Stimulated activated naive CD8-positive, alpha-beta T cell treated with anti-CD3 and anti-CD28 coated beads, Interleukin-15, amount 100 ng/mL, for 72 hours (primary cell): ENCODE measurements at places on chromosomes 7 and 10.

GRCh38 chr7:47088329-47089067 is 493.4 kb downstream of the TNS3 start:
- DNase-seq = peak; percentile 14

DNA sequence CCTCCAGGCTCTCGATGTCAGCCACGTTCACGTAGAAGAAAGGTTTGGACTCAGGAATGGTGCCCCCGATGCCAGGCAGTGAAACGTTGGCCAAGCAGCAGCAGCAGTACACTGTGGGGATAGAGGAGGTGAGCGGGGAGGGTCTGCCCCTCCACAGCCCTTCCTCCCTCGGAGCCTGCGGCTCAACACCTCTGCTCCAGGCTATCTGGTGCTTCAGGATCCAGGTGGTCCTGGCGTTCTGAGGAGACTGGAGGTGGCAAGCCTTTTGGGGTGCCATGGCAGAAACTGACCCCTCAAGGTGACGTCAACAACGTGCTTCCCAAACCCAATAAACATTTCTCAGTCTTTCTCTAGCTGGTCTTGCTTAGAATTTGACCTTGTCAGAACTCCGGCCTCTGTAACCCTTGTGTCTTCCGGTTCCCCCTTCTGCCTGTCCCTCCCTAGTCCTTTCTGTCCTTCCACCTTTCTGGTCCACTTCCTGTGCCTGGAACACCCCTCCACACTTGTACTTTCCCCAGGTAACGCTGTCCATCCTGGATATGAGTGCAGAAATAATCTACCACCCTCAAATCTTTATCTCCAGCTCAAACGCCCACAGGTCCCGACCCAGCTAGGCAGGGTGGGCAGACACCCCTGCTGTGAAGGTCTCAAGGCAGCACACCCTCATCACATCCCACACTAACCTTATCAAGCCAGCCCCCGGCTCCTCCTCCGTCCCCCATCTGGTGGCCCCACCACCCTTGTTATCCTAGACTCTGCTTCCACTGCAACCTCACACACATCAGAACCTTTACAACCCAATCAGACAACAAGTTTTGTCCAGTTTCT is 36.5 kb downstream of the DENND11 start:
- no peak for DNase-seq

- DNase-seq = no peak
These were observed 39.5 kb downstream of the XRCC2 start for GRCh38 chr7:152636441-152636840.

- no peak for DNase-seq
These were observed 26.3 kb upstream of the PWWP2B start for GRCh38 chr10:132370426-132371340.

GRCh38 chr7:158633055-158633956 is 45.7 kb upstream of the PTPRN2 start:
- DNase-seq = no peak

- DNase-seq = no peak
These were observed 59.1 kb upstream of the SMNDC1 start for GRCh38 chr10:110363572-110364411.

- no peak for DNase-seq
These were observed 28.7 kb downstream of the SLC29A3 start for GRCh38 chr10:71347587-71348395.

DNA sequence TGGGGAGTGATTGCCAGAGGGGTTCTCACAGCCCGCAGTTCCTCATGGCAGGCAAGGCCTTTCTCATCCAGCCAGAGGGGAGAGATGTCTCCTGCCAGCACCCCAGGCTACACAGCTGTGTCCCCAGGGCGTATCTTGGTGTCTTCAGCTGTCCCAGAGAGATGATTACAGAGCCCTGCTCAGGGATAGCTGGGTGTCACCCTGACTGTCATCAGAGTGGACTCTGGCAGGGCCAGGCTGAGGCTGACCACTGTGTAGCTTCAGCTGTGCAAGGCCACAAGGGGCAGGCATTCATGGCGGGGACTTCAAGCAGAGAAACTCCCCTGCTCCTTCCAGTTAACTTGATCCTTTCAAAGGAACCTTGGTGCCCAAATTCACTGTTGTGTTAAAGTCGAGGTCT is 124.2 kb downstream of the RGS10 start:
- no peak for DNase-seq

DNA sequence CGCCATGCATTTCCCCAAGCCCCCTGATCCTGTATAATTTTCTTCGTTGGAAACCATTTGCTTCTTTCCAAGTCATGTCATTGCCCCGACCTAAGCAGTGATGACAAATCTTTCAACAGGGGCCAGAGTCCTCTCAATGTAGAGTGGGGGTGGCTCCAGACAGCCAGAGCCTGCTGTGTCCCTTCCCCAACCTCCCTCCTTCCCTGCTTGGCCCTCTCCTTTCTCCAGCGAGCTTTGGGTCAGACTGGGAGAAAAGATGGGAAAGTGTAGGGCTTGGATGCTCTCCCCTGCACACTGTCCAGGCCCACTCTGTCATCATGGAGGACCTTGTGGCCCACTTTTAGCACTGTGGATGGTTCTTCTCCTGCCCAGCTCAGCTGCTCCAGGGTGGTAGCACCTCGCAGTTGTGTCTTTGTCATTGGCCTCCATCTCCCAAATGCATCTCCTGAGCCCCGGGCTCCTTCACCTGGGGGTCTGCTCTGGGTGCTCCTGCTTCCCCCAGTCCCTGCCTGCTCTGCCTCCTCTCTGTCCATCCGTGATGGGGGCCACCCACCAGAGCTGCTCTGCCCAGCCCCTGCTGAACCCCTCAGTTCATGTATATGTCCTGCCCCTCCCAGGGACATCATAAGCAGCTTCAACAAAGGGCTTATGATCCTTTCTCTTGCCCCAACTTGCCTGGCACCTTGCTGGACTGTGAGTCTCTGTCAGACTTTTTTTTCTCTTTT is 37.5 kb downstream of the BTBD16 start:
- DNase-seq = no peak

GRCh38 chr10:79353726-79354125 is 6.5 kb downstream of the PPIF start:
- DNase-seq = no peak

DNA sequence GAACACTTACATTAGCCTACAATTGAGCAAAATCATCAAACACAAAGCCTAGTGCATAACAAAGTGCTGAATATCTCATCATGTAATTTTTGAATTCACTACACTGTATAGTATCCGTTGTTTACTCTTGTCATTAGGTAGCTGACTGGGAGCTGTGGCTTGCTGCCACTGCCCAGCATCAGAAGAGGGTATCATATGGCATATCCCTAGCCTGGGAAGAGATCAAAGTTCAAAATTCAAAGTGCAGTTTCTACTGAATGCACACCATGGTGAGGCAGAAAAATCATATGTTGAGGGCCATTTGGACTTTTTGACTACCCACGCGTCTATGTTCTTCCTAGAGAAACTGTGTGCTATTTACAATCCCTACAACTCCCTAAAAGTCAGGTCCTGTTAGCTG is 7.5 kb upstream of the ZC3HAV1 start:
- DNase-seq = no peak

DNA sequence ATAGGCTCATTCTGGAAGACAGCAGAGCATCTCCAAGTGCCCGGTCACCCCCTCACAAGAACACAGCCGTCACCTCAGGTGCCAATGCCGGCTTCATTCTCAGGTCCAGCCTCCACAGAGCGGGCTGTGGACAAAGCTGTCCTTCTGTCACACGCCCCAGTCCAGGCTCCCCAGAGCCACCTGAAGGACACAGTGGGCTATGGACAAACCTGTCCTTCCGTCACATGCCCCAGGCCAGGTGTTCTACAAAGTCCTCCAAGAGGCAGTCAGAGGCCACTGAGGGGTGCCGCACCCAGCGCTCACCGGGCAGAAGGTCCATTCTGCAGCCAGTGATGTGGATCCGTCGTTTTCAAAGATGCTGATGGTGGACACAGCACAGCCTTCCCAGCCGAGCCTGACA is 173.2 kb upstream of the PPP2R2D start:
- no peak for DNase-seq

- DNase-seq = no peak
These were observed 33.2 kb downstream of the GNAT3 start for GRCh38 chr7:80478683-80479082.

GRCh38 chr10:36344240-36345174 is 702.4 kb upstream of the FZD8 start:
- no peak for DNase-seq

GRCh38 chr7:5696346-5697110 is 84.9 kb downstream of the RNF216 start:
- DNase-seq = no peak

DNA sequence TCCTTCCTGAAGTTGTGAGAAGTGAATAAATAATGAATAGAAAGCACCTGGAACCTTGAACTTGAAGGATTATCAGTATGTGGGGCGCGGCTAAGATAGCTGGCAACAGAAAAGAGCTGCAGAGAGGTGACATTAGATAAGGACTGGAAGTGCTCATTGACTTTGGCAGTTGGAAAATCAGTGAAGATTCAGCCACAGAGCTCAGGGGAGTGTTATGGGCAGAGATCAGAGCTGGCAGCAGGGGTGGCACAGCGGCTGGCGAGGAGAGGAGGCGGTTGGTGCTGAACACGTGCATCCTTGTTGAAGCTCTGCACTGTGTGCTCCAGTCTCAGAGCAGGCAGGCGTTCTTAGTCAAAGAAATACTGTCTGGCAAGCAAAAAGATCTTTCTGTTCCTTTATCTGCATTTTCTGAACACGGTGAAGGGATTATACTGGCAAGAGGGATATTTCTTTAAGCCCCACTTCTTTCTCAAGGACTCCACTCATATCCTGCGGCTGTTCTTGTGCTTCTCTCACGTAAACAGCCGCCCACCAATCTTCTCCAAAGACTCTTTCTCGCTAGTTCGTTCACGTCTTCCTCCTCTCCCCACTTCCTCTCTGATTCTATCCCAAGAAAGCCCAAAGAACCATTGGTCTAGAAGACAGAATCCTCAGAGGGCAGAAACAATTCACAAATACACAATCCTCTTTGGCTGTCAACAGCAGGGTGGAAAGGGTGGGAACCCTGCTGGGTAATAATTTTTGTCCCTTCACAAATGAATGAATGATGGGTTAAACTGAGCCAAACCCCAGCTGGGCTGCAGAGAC is 38.6 kb upstream of the ADD3 start:
- no peak for DNase-seq

- DNase-seq = no peak
These were observed 146.7 kb downstream of the GRM3 start for GRCh38 chr7:86790383-86790782.

GRCh38 chr7:16889851-16890415 is 8.2 kb upstream of the AGR3 start:
- no peak for DNase-seq

DNA sequence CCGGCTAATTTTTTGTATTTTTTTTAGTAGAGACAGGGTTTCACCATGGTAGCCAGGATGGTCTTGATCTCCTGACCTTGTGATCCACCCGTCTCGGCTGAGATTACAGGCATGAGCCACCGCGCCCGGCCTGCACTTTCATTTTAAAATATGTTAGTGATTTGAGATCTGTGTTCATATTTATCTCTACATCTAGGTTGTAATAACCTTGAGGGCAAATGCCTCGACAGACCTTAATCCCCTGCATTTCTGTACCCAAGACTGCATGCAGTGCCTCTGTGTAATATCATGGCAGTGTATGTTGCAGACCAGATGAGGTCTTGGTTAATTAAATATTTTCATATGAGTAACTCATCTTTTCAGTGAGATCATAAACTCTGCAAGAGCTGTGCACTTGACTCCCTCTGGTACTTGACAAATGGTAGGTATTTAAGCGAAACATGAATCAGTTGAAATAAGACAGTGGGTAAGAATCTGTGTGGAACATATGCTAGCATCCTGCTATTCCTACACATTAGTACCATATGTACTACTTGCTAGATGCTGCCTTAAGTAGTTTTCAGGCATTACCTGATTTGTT is 673.9 kb upstream of the ANKRD30A start:
- no peak for DNase-seq

- no peak for DNase-seq
These were observed 10.4 kb downstream of the FFAR4 start for GRCh38 chr10:93576888-93577287.

GRCh38 chr7:37901890-37902524 is 14.6 kb downstream of the SFRP4 start:
- DNase-seq = no peak

DNA sequence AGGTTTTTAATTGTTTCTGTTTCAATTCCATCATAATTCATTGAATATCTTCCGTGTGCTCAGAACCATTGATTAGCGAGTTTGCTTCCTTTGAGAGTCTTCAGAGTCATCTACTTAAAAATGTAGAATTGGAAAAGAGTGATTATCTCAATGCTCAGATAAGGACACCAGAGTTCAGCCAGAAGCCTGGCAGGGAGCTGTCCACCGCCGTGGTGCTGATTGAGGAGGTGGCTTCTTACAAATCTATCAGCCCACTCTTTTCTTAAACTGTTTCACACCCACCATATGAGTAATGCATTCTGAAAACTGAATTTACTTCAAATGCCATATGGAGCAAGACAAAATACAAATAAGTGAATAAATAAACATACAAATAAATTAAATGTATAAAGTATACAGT is 79.3 kb downstream of the INSYN2A start:
- DNase-seq = no peak

- DNase-seq = no peak
These were observed 152.6 kb upstream of the LYZL2 start for GRCh38 chr10:30782157-30782536.

DNA sequence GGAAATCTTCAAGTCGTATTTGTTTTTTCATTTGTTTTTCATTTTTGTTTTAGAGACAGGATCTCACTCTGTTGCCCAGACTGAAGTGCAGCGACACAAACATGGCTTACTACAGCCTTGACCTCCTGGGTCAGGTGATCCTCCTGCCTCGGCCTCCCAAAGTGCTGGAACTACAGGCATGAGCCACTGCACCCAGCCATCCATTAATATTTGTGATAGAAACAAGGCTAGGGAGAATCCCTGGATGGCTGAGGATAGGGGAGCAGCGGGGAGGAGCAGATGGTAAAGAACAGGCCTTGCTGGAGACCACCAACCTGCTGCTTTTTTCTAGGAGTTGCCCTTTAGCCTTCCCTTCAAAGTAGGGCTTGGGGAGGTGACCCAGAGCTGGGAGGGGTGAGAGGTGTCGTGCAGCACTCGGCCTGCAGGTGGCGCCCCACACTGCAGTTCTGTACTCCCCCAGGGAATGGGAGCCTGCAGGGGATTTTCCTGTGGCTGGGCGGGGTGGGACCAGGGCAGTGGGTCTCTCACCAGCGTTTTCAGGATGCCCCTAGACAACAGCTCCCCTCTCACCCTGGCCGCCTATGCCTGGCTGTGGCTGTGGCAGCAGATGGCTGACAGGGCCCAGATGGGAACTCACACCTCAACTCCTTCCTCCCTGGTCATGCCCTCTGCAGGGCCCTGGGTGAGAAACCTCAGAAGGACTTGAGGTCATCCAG is 12.6 kb upstream of the CDH23 start:
- peak; percentile 69 for DNase-seq

DNA sequence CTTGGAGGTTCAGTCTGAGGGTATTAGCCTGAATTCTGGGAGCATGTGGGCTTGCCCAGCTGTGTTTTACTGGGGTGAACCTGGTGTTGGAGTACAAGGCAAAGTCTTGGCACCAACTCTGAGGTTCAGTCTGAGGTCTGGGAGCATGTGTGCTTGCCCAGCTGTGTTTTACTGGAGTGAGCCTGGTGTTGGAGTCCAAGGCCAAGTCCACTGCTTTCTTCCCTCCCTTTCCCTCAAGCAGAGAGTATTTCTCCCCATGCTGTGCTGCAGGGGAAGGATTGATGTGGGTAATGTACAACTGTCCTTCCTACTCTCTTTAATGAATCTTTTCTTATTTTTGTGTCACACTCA is 236.1 kb downstream of the NXPH1 start:
- no peak for DNase-seq

GRCh38 chr7:1667566-1668395 is 2.3 kb upstream of the ELFN1 start:
- DNase-seq = no peak
